ENCODE measurements at places on chromosomes 16 and 17.

- DNase-seq = peak; percentile 27
These were observed 14.5 kb downstream of the ACACA start for GRCh38 chr17:37392024-37392590.

DNA sequence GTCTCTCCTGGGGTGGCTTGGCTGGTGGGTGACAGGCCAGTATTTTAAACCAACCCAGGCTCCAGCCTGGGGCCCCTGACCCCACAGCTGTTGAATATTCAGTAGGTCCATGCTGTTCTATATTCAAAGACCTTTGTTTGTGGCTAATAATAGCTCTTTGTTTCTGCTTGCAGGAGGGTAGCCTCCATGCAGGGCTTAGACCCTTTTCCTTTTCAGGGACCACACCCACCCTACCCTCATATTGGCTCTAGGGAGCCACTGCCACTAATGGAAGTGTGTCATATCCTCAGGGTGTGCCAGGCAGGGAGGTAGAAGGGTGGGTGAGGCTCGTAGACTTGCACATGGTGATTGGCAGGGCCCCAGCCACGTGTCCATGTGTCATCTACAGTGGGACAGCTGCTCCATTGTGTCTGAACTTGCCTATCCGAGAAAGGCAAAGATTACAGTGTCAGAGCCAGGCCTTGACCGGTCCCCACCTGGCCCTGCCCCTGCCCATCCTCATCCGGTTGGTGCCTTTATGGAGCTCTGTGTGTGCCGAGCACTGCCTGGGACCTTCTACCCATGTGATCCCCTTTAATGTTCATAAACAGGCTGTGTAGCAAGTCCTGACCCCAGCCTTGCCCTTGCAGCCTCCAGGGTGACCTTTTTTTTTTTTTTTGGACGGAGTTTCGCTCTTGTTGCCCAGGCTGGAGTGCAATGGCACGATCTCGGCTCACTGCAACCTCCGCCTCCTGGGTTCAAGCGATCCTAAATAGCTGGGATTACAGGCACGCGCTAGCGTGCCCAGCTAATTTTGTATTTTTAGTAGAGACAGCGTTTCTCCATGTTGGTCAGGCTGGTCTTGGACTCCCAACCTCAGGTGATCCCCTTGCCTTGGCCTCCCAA lies 22.1 kb downstream of the TMC7 start:
- DNase-seq = no peak

GRCh38 chr17:27353033-27353460 lies 59.1 kb downstream of the WSB1 start:
- DNase-seq = no peak

- no peak for DNase-seq
These were observed 17.9 kb downstream of the WNT9B start for GRCh38 chr17:46869296-46869695.

- no peak for DNase-seq
These were observed 80.6 kb upstream of the CDH11 start for GRCh38 chr16:65202461-65202860.

DNA sequence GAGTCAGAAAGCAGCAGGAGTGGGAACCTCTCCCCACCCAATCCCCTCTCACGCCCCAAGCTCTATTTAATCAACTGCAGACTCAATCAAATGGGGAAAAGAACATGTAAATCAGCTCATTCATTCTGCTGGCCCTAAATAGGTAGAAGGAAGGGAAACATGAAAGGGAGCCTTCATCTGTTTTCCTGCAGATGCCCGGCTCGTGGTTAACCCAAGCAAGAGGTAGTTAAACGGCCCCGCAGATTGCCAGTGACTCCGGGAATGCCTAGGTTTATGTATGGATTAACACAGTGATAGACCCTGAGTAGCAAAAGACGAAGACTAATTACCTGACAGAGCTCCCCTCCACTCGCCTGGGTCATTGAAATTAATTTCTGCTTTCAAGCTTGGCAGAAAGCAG lies 542.0 kb downstream of the WWOX start:
- DNase-seq = no peak

- peak; percentile 67 for DNase-seq
These were observed 4.5 kb downstream of the FBXL19 start for GRCh38 chr16:30927789-30928378.

DNA sequence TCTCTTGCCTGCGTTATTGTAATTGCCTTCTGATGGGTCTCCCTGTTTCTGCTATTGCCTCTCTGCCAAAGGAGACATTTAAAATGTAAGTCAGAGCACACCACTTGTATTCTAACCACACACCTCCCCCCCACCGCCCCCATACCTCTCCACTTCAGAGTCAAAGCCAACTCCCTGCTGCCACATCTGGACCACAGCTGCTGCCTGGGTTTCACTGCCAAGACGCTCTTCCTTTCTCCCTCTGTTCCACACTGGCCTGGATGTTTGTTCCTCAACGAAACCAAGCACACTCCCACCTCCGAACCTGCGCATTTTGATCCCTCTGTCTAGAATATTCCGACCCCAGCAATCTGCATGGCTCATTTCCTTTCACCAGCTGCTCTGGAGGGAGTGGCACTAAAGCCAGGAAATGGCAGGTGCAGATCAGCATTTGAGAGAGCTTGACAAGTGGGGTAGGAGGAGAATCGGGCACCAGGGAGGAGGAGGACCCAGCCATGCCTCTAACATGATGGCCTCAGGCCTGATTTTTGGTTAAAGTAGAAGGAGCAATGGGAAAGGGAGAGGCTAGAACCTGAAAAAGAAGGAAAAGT lies 92.4 kb upstream of the HS3ST2 start:
- no peak for DNase-seq
